ENCODE measurements at places on chromosomes 1 and 21.

- no peak for DNase-seq
These were observed 42.7 kb upstream of the SLC16A1 start for GRCh38 chr1:112998592-112999235.

GRCh38 chr1:184622136-184622823 is 132.4 kb downstream of the EDEM3 start:
- no peak for DNase-seq

- no peak for DNase-seq
These were observed 268.8 kb upstream of the CSF3R start for GRCh38 chr1:36751525-36751924.

DNA sequence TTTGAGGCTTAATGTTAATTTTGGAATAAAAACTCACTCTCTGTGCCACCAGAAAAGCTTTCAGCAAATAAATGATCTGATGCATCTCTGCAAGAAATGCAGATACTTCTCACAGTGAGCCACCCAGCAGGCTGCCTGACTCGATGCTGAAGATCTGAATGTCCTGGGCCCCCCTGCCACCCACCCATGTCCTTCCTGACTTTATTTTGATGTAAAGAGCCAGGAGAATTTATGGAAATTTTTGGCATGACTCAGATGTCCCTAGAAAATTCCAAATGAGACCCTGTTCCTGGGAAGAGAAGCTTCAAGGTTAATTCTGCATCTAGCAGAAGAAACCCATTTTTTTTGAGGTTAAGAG is 62.8 kb upstream of the COA6 start:
- DNase-seq: no peak

GRCh38 chr1:119735217-119735616 is 23.5 kb downstream of the PHGDH start:
- DNase-seq: no peak

DNA sequence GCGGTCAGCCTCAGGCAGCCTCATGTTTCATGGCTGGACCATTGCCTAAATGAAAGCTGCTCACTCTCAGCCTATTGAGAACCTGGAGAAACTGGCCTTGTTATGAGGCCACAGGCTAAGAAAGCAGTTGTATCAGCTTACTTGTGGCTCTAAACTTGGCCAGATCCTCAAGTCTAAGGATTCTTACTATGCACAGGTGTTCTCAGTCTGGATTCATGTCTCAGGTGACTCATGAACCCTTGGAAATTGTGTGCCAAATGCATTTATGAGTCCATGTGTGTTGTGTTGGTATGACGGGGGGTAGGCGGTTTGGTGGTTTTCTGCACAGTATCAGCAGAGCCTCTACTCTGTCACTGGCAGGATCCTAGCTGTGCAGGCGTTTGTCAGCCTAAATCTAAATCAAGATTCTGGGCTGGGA is 90.4 kb downstream of the ROR1 start:
- no peak for DNase-seq

DNA sequence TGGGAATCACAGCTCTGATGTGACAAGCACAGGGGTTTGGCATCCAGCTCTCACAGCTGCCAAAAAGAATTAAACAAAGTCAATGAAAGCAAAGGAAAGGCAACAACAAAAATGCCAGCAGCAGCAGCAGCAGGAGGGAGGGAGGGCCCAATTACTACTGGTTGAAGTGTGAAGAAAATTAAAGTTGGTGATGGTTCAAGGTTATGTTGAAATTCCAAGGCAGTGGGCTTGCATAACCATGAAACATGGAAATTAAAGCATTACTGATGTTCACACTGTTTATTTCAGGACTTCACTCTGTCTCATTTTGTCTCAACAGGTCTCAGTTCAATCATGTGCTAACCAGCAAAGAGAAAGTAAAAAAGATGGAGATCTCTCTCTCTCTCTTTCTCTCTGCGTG is 220.3 kb upstream of the LYPLAL1 start:
- no peak for DNase-seq

DNA sequence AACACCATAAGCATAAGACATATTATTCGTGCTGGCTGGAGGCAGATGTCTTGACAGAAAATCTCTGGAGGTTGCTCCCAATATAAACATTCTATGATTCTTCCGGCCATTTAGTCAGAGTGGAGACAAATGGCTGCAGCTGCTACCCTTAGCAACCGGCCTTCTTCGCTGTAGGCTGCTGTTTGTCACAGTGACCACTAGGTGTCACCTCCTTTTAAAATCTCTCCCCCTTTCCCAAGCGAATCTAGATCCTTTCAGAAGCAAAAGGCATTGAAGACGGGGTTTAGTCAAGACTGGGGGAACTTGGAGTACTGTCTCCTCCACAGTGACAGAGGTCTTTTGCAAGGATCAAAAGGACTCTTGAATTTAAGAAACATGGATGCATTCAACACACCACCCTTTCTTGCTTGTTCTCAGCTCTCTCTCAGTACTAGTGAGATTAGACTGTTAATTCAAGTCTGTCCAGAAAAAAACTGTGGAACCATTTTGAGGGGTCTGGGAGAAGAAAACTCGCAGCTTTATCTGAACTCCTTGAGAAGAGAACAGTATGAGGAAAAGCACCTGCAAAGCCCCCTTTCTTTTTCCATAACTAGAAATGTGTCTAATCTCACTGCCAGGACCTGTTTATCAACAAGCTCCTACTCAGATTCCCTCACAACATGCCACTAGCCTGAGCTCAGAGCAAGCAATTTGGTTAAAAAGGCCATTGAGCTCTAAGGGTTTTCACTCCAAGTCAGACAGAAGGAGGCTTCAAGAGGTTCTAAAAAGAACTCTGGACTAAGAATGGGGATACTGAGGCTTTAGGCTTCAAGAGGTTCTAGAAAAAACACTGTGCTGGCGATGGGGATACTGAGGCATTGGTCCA is 408.3 kb upstream of the PLXNA2 start:
- peak; percentile 3 for DNase-seq

DNA sequence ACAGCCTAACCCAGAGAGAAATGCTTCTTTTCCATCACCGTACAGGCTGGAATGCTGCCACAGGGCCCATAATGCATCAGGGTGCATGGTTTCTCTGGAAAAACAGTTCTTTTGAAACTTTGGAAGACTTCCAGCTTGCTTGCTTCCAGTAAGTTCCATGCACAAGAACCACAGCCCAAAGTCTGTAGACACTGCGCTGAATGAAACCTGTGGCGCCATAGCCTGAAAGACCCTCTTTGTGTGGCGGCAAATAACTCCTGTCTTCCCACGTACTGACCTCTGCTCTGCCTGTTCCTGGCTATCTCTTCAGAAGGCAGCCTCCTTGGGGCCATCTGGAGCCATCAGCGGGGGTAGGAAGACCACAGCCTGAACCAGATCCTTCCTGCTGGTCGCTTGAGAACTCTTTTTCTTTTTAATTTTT is 15.1 kb downstream of the MIIP start:
- DNase-seq: no peak

DNA sequence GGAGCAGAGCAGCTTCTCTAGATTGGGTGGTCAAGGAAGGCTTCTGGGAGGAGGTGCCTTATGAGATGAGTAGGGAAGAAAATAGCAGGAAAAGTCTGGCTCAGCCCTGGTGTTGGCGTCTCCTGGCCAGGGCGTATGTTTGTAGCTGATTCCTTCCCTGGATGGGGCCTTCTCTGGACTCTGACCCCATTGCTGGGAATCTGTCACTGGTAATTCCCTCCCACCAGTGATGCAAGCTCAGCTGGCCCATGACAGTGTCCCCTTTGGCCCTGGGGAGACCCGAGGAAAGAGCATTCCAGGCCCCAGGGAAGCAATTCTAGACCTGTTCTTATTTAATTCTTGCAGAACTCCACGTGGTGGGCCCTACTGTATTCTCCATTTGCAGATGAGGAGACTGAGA is 20.7 kb downstream of the IGSF21 start:
- no peak for DNase-seq

DNA sequence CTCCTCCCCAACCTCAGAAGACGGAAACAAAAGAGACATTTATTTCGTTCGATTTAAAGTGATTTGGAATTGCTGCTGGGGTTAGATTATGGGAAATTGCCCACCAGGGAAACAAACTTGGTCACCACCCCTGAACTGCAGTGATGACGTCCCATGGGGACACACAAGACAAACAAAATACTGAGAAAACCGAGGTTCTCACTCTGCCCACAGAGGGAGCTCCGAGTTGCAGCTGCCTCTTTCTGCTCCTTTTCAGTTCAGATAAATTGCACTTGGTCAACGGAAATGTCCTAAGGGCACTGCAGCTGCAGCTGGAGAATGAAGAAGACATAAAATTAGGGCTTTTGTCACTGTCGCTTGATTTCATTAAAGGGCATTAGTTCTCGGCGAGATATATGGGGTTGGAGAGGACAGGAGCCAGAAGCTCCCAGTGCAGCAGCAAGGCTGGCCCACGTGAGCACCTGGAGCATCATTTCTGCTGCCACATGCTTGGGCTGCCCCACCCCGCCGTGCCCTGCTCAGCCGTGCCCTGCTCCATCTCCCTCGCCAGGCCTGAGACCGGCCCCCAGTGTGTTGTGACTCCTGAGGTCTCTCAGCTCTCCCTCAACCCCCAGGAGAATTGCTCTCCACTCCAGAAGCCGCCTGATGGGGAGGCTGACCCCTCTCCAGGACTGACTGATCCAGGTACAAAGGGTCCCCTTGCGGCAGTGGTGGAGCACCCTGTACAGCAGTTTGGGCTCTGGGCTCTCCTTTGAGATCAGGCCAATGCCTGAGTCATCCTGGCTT is 231.7 kb upstream of the AJAP1 start:
- no peak for DNase-seq

- no peak for DNase-seq
These were observed 1569.0 kb upstream of the B3GALT2 start for GRCh38 chr1:194755241-194755994.

DNA sequence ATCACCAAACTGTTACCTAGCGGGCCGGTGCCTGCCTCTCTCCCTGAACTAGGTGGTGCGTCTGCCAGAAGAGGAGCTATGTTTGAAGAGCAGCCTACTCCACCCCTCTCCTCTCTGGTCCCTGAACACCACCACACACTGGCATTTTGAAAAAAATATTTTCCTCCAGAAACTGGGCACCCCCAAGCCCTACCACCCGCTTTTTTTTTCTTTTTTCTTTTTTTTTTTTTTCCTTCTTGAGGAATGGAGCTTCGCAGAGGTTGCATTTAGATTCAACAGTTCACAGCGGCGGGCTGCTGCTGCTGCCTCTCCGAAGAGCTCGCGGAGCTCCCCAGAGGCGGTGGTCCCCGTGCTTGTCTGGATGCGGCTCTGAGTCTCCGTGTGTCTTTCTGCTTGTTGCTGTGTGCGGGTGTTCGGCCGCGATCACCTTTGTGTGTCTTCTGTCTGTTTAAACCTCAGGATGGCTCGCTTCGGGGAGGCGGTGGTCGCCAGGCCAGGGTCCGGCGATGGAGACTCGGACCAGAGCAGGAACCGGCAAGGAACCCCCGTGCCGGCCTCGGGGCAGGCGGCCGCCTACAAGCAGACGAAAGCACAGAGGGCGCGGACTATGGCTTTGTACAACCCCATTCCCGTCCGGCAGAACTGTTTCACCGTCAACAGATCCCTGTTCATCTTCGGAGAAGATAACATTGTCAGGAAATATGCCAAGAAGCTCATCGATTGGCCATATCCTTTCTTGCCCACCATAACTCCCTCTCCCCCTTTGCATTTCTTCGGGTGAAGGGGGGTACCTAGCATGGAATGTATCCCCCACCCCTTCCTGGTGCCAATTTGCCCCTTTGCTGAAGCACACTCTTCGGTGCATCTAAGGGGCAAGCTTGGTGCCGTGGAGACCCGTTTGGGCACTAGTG is at the start of gene CACNA1E:
Gene CACNA1E (plus strand): TSS at position 233 of the 911 bp plus-strand sequence. CDS start 228 bp downstream, at position 461.
- DNase-seq: no peak

DNA sequence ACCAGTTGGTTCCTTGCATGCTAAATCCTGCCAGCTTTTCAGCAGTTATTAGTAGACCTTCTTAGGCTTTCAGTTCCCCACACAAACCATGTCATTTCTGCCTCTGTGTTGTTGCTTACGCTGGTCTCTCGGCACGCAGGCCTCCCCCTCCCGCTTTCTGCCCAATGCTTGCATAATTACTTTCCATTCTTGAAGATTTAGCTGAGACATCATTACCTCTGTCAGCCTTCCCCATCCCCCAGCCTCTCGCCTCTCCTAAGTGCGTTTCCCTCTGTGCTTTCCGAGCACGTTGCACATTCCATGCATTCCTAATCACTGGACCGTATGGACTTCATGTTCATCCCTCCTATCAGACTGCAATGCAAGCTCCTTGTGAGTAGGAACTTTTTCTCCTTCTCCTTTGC is 26.8 kb downstream of the TSHB start:
- DNase-seq: no peak

- DNase-seq: no peak
These were observed 28.0 kb upstream of the PLEKHG5 start for GRCh38 chr1:6519491-6519934.

- DNase-seq: no peak
These were observed 136.7 kb downstream of the ADSS2 start for GRCh38 chr1:244314921-244315559.

- peak; percentile 22 for DNase-seq
These were observed at the start of gene AGPAT3 for GRCh38 chr21:43864962-43865539. TSS of gene AGPAT3 (plus strand) at chr21:43865223. CDS start at chr21:43959682, 94,459 bp downstream.

- DNase-seq: no peak
These were observed 14.0 kb downstream of the ATP5PO start for GRCh38 chr21:33901412-33902288.

DNA sequence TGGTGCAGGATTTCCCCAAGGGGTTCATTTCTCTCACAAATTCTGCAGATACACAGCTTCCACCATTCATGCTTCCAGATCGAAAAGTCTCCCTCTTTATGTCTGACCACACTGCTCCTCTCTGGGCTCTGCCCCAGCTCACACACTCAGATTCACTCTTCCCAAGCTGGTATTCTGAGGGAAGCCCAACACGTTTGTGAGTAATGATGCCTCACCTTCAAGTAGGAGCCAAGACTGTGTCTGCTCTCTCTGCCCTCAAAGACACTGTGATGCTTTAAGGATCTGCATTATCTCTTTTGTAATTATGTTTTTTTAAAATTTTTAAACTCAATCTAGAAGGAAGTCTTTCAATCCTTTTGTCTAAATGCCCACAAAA is 19.8 kb downstream of the PRAMEF11 start:
- DNase-seq: no peak

- DNase-seq: no peak
These were observed 176.7 kb downstream of the GALNT2 start for GRCh38 chr1:230243583-230244353.

DNA sequence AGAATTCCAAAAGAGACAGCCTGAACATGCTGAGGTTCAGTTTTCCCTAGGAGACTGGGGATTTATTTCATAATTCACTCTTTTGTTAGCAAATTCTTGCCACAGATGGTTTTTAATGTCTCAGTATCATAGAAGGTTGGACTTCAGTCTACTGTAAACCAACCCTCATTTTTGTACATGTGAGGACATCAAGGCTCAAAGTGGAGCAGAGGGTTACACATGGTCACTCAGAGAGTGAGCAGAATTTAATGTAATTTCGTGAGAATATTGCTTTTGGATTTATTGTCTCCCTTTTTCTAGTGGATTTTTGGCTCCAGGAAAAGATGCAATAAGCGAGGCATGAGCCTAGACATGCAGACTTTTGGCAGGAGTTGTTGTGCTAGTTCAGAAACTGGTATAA is 210.8 kb upstream of the JUN start:
- no peak for DNase-seq
